Endothelial cell (in vitro differentiated cells): ENCODE measurements at places on chromosomes 1 and 21.

- no peak for DNase-seq
Observed at GRCh38 chr1:3525551-3526482, 71.4 kb downstream of the ARHGEF16 start.

DNA sequence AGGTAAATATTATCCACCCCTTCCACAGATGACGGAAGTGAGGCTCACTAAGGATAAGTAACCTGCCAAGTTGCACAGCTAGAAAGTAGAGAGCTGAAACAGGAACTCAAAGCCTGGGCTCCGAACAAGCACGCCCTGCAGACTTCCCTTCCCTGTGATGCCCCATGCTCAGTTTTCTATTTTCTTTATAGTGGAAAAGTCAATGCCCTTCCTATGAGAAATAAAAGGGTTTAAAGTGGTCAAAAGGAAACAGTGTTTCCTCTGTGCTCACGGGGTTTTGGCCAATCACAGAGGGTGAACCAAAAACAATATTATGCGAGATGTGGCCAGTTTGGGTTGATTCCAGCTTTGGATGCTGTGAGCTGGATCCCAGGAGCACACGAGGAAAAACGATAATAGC, 44.5 kb downstream of the DDR2 start:
- DNase-seq = no peak

DNA sequence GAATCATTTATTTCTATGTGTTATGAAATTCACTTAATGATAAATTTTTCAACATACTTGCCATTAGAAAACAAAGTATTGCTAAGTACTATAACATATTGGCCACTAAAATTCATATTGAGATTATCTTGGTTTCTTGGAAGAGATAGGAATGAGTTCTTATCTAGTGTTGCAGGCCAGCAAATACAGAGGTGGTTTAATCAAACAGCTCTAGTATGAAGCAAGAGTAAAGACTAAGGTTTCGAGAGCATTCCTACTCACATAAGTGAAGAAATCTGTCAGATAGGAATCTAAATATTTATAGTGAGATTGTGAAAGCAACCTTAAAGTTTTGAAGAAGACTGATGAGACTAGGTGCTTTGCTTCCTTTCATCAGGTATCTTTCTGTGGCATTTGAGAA, 37.9 kb upstream of the FOXE3 start:
- no peak for DNase-seq

- no peak for DNase-seq
Observed at GRCh38 chr1:170355267-170355801, 176.6 kb upstream of the GORAB start.

DNA sequence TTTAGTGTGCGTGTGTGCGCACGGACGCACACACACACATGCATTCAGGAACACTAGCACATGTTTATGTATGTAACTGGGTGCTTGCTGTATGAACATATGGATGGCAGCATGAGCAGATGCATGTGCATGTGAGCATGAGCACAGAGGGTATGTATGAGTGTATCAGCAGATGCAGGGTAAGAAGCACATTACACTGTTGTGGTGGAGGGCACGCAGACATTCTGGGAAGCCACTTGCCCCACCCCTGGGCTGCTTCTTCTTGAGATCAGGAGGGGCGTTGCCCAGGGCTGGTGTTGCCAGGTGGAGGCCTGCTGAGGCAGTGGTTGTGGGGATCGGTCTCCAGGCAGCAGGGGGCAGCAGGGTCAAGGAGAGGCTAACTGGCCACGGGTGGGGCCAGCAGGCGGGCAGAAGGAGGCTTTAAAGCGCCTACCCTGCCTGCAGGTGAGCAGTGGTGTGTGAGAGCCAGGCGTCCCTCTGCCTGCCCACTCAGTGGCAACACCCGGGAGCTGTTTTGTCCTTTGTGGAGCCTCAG, 3.9 kb upstream of the P3R3URF start:
- DNase-seq = peak; percentile 35

GRCh38 chr1:1966071-1966740, 37.4 kb downstream of the CFAP74 start:
- DNase-seq = no peak

- peak; percentile 52 for DNase-seq
Observed at GRCh38 chr1:64470665-64471217, 812 bp downstream of the CACHD1 start.
